ENCODE measurements at places on chromosomes 11 and 22.

GRCh38 chr11:118264569-118265465, 720 bp upstream of the MPZL2 start:
- no peak for DNase-seq

DNA sequence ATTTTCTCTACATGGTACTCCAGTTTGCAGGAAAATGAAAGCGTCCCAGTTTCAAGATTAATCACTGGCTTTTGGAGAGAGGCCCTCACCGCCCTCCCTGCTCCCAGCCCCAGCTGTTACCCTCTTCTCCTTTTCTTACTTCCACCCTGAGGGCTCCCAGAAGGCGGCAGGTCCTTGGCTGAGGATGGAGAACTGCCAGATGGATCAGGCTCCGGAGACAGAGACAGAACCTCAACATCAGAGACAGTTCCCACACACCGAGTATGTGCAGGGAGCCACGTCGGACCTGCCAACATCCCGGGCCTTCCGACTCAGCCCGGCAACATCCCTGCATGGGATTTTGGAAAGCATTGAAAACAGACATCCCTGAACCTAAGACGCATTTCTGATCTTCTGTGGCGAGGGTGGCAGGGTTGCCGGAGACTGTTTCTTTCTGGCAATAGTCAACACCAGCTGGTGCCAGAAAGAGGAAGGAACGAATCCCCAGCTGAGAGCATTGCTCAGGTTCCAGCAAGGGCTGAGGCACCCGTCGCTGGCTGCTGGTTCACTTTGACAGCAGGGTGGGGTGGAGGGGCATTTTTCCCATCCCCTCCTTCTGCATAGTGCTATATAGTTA, 467.1 kb downstream of the MIAT start:
- no peak for DNase-seq

- DNase-seq: no peak
Measured at GRCh38 chr11:59992425-59992824, 24.6 kb upstream of the OOSP4B start.

GRCh38 chr11:65132988-65133700, 1.2 kb downstream of the SYVN1 start:
- DNase-seq: peak; percentile 79

GRCh38 chr11:126703662-126704061, 296.9 kb downstream of the KIRREL3 start:
- no peak for DNase-seq

- no peak for DNase-seq
Measured at GRCh38 chr11:32098142-32098903, 7.4 kb downstream of the RCN1 start.

DNA sequence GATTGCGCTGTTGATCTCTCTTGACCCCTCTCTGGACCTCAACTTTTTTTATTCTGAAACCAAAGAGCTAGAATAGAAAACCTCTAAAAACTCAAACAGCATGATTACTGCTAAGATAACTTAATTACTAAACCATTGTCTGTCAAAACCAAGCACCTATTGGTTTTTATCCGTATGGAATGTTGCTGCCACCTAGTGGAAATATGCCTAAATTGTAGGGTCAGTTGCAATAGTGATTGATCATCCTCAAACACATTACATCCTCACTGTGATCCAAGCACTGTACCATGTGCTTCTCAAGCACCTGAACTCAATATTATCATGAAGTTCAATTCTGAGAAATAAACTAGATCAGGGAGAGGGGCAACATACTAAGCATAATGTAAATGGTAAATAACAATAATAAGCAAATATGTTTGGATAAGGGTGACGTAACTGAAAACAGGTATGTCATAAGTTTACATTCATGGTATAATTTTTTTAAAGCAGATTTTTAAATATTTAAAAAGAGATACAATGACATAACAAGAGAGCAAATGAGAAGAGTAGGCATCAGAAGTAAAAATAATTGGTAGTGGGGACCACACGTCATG, 3.8 kb upstream of the OR5A2 start:
- DNase-seq: no peak

DNA sequence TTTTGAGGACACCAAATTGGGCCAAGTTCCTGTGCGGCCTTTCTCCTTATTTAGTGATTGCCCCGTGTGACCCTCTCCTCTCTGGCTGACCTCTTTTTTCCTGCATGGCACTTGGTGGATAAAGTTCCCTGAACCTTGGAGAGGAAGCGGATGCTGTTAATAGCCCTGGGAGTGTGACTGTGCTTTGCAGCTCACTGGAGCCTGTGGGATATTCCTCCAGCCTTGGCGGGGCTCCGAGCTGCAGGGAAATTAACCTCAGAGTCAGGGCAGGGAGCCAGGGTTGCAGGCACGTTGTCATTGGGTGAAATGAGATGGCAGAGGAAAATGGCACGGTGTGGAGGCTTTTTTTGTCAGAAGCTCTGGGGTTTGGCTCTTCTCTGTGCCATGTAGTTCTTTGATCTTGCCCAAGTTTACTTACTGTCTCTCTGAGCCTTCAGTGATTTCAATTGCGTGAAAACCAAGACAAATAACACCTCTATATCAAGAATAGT, 965 bp downstream of the OR9Q1 start:
- no peak for DNase-seq

Measured in activated CD4-positive, alpha-beta T cell treated with anti-CD3 and anti-CD28 coated beads, Interleukin-2, amount 50 U/mL, for 48 hours (primary cell).